CD14-positive monocyte (primary cell): ENCODE measurements at places on chromosomes 12 and 14.

DNA sequence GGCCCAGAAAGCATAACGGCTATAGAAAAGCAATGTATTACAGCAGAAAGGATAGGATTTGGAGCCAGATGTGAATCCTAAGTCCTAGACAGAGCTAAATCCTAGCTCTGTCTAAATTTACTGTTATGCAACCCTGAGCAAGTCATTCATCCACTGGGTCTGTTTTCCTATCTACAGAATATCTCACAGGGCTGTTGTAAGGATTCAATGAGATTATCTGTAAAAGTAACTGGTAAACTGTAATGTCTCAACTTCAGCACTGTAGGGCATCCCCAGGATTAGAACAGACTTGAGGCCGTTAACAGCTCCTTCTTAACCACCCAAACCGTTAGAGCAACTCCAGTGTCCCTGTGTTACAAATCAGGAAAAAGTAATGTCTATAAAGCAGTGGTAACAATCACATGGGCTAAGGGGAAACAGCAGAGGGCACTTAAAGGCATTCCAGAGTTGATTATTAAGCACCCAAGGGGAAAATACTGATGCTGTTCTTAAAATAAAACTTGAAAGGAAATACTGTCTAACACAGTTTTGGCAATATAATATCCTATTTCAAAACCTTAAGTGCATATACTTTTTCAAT is 10.1 kb downstream of the GMFB start:
- no peak overlapping the region for H3K27ac ChIP-seq
- peaks cover 93% of the 10 kb centered on the region for H3K36me3 ChIP-seq
- H3K4me1 ChIP-seq: peaks cover 9% of the 10 kb centered on the region
- no peak overlapping the region for H3K4me3 ChIP-seq
- H3K27me3 ChIP-seq: no peaks in the 10 kb centered on the region

DNA sequence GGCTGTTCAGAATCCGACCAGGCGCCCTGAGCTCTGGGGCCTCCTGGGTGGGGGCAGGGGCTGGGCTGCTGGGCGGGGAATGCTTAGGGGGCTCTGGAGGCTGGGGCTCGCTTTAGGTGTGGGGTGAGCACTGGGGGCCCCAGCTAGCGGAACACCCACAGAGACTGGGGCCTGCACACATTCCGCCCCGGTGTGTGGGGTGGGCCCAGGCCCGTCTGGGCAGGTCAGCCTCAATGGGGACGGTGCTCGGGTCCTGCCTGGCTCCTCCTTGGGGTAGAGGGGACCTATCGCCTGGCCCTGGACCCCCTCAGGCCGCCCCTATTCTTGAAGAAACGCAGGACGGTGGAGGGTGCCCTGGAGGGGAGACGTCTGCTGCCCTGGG is 364.8 kb downstream of the TMEM121 start:
- no peak overlapping the region for H3K27ac ChIP-seq
- no peak for DNase-seq
- peaks cover 32% of the 10 kb centered on the region for H3K27me3 ChIP-seq
- no peaks in the 10 kb centered on the region for H3K36me3 ChIP-seq
- H3K4me3 ChIP-seq: no peak overlapping the region

DNA sequence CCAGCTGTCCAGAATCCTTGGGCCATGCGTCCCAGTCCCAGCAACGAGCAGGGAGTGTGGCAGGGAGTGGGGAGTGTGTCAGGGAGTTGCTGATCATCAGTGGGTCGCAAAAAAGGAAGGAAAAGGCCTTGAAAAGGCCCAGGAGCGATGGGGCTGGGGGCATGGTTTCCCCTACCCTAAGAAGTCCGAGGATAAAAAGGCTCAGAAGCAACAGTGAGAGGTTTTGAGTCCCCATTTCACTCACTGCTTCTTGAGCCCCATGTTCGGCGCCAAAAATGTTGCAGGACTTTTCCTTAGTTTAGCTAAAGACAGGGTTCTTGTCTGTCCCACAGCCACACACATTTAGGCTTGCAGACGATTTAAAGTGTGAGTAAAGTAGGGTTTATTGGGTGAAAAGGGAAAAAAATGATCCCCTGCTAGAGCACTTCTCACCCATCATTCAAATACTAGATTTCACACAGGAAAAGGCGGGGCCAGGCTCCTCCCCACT is 189.5 kb downstream of the KCNC2 start:
- no peak overlapping the region for H3K27ac ChIP-seq
- no peaks in the 10 kb centered on the region for H3K27me3 ChIP-seq
- H3K36me3 ChIP-seq: no peaks in the 10 kb centered on the region
- no peak overlapping the region for H3K4me3 ChIP-seq

DNA sequence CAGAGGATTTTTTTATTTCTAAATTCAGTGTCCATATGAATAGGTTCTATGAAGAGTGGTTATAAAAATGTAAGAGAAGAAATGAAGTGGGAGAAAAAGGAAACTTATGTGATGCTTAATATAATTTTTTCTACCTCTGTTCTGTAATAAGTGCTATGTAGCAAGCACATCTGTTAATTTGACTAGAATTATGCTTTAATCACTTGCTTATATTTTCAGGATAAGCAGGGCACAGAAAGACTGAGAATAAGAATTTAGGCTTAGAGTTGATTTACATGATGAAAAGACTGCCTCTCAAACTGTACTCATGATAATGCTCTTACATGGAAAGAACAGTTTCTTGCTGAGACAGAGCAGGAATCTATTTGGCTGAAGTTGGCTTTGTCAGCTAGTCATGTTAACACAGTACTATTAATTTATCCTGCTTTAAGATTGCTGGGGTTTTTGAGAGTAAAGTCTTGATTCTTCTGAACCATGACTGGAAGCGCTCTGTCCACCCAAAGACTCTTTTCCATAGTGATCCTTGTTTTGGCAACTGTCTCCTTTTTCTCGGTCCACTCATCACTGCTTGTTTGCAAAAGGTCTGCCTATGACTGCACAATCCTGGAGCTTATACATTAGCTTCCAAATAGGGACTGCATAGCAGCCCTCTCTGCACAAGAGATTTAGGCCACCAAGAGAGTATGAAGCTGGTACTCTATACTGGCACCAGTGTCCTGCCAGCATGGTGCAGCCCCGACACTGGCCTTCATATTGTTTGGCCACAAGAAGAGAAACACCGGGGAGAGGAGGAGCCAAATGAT is 98.8 kb downstream of the AKAP6 start:
- no peak for DNase-seq
- H3K36me3 ChIP-seq: no peaks in the 10 kb centered on the region
- no peaks in the 10 kb centered on the region for H3K27me3 ChIP-seq
- H3K4me3 ChIP-seq: no peak overlapping the region

DNA sequence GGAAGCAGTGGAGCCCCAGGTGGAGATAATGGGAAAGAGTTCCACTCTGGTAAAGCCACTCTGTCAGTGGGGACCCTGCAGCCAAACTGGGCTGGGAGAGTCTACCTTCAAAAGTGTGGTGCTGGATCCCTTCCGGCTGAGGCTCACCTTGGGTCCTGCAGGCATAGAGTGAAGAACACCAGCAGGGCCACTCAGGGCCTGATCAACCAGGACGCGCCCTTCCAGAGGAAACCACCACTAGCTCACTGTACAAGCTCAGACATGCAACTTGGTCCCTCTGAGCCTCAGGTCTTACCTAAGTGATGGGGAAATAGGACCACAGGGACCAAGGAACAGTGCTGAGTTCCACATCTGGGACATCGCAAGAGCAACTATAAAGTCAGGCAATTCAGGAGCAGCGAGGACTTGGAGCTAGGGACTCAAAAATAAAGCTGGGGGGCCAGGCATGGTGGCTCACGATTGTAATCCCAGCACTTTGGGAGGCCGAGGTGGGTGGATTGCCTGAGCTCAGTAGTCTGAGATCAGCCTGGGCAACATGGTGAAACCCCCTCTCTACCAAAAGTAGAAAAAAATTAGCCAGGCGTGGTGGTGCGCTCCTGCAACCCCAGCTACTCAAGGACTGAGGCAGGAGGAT is 5.9 kb upstream of the PRPH start:
- peaks cover 7% of the 10 kb centered on the region for H3K27me3 ChIP-seq
- H3K4me3 ChIP-seq: no peak overlapping the region
- no peaks in the 10 kb centered on the region for H3K4me1 ChIP-seq

DNA sequence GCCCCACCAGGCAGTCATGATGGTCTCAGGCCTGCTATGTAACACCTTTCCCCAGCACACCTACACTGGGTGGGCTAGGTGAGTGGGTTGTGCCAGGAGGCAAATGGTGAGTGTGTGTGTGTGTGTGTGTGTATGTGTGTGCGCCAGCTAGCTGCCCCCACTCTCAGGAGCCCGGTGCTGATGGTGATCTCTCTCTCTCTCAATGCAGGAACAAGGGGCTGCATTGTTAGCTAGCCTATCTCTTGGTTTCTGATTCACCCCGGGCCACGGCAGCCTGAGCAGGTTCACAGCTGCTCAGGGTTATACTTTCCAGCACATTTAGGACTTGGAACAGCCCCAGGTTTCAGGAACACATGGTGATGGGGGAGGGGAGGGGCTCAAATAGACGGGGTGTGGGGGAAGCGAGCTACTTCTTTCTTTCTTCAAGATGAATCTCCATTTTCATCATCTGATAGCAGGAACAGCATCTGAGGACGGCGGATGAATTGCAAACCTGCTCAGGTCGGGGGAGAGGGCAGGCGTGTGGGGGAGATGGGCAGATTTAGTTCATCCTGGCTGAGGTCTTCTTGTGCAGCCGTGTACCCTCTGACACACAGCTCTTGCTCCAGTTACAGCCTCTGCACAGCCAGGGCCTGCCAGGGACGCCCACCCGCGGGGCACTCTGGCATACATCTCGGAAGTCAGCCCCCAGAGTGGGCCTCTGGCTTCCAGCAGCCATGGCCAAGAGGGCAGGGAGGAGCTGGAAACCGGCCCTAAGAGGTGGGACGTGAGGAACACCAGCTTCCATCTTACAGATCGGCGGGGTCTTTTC is 137.6 kb downstream of the ZFP36L1 start:
- no peak overlapping the region for H3K27ac ChIP-seq
- peaks cover 30% of the 10 kb centered on the region for H3K4me1 ChIP-seq
- no peak for DNase-seq
- H3K36me3 ChIP-seq: no peaks in the 10 kb centered on the region
- no peaks in the 10 kb centered on the region for H3K27me3 ChIP-seq

- H3K4me1 ChIP-seq: no peaks in the 10 kb centered on the region
- H3K27ac ChIP-seq: no peak overlapping the region
- H3K36me3 ChIP-seq: no peaks in the 10 kb centered on the region
- no peaks in the 10 kb centered on the region for H3K27me3 ChIP-seq
Measured at GRCh38 chr14:37834275-37834674, 238.8 kb downstream of the TTC6 start.

GRCh38 chr14:61696753-61697318 is 1.5 kb downstream of the HIF1A start:
- H3K36me3 ChIP-seq: no peaks in the 10 kb centered on the region
- H3K27ac ChIP-seq: no peak overlapping the region
- H3K4me3 ChIP-seq: peak overlapping the region; percentile 89
- H3K27me3 ChIP-seq: no peaks in the 10 kb centered on the region
- DNase-seq: no peak

DNA sequence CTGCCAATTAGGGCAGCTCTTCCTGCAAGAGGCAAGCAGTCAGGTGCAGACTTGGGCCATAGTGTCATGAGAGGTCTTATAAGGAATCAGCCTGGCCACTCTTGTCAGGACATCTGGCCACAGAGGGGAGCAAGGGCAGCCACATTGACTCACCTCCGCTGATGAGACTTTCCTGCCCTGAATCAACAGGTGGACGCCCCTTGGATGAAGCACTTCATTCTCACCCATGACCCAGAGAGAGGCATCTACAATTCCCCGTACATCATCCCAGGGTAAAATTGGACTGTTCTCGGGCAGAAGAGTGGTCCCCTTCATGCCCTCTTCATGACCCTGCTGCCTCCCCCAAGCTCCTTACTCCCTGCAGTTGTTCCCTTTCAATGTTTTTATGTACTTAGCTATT is 16.9 kb downstream of the DAO start:
- DNase-seq: no peak
- H3K36me3 ChIP-seq: no peaks in the 10 kb centered on the region
- peaks cover 3% of the 10 kb centered on the region for H3K4me1 ChIP-seq
